ENCODE measurements at places on chromosomes 2 and 18.

DNA sequence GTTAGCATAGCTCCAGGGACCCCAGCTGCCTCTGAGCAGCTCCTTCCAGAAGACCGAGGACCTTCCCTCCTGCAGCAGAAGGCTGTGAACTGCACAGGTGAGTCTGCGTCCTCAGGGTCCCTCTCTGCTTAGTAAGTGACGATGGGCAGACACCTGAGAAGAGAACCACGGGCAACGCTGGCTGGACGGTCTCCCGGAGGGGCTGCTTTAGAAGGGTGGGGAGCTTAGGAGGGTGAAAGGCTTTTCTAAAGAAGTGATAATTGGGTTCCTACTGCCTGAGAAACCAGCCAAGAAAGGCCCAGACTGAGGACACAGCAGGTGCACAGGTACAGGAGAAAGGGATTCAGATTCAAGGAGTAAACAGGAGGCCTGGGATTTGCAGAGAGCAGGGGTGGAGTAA, 276.6 kb upstream of the PXDN start:
- DNase-seq: no peak

GRCh38 chr2:26612522-26613240, 28.5 kb downstream of the CIB4 start:
- no peak for DNase-seq

GRCh38 chr2:149363958-149364357, 33.6 kb downstream of the LYPD6 start:
- no peak for DNase-seq

- peak; percentile 79 for DNase-seq
These were observed 105.9 kb upstream of the RMDN2 start for GRCh38 chr2:37819186-37819585.

- no peak for DNase-seq
These were observed 254.5 kb downstream of the NEDD4L start for GRCh38 chr18:58298251-58299134.

GRCh38 chr2:108776475-108776874, 10.1 kb upstream of the CCDC138 start:
- no peak for DNase-seq

GRCh38 chr2:51165534-51166260, 133.8 kb upstream of the NRXN1 start:
- no peak for DNase-seq

DNA sequence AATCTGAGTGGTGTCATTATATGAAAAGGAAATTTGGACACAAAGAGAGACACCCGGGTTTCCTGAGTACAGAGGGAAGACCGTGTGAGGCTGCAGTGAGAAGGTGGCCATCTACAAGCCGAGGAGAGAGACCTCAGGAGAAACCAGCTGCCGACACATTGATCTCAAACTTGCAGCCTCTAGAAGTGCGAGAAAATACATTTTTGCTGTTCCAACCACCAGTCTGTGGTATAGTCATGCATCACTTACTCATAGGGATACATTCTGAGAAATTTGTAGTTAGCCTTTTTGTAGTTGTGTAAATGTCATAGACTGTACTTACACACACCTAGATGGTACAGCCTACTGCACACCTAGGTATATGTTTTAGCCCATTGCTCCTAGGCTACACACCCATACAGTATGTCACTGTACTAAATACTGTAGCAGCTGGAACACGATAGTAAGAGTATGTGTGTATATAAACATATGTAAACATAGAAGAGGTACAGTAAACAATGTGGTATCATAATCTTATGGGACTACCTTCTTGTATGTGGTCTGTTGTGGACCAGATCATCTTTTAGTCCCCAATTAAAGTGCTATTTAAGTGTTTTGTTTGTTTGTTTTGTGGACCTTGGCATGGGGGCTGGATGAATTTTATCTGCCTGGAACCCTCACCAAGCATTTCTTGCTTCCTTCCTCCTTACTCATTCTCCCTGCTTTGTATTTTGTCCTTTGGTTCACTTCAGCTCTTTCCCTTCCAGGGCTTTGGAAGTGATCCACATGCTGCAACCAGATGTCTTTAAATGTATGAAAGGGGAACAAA, 38.3 kb upstream of the SESTD1 start:
- no peak for DNase-seq
